Cerebellum (tissue), 4 donors: ENCODE measurements at places on chromosomes 1 and 21. TPM values are rescaled to one million over a fixed set of nuclear protein-coding genes. Genes with fewer than 3 reads are reported as not detected.

DNA sequence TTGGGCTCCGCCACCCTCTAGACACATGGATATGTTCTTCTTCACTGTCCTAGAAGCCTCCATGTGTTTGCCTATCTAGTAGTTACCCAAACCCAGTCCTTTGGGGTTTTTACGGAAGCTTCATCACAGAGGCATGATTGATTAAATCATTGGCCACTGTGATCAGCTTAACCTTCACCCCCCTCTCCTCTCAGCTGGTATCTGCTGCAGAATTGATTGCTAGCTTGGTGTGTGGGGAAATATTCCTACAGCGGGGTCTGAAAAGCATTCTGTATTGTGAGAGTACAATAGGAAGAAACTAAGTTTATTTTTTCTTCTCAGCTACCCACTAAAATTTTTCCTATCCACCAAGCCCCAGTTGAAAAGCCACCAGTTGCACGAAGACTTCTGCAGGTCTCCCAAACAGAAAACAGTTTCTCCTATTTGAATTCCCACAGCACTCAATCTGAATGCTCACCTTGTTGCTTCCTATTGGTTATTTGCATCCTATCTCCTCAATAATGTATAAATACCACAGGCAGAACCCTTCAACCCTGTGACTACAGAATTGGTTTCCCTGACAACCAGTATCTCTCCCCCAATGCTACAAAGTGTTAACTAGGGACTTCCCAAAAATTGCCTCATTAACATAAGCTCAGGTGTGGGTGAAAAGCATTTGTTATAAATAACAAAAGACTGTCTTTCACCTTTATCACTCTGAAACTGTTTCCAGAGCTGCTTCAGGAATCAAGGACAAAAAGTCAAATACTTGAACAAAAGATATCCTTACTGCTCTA is 9.3 kb upstream of the VANGL1 start:
- no peak for DNase-seq

- no peak for DNase-seq
Measured at GRCh38 chr1:25662061-25662460, 45.5 kb downstream of the MAN1C1 start.

GRCh38 chr21:31370281-31370892 is 26.3 kb upstream of the TIAM1 start:
- DNase-seq: no peak

The TCHH gene
- total RNA-seq: 0.27 TPM

The OVAAL gene
- total RNA-seq: not detected
